ENCODE measurements at places on chromosomes 6 and 20.

DNA sequence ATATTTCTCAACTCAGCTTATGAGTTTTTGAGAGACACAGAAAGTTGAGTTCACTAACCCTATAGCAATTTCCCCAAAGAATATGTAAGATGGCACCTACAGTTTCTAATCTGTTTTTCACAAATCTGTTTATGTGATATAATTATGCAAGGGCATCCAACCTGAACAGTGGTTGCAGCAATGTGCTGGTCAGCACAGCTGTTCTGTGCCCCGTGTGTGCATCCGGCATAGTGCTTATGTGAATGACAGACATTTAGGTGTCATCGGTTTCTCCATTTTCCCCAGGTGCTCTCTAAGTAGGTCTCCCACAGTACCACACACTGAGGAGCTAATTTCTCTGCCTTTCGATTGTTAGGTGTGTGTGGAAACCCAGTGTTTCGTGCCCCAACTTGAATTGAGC is 7.7 kb upstream of the BACH2 start:
- no peak for DNase-seq

DNA sequence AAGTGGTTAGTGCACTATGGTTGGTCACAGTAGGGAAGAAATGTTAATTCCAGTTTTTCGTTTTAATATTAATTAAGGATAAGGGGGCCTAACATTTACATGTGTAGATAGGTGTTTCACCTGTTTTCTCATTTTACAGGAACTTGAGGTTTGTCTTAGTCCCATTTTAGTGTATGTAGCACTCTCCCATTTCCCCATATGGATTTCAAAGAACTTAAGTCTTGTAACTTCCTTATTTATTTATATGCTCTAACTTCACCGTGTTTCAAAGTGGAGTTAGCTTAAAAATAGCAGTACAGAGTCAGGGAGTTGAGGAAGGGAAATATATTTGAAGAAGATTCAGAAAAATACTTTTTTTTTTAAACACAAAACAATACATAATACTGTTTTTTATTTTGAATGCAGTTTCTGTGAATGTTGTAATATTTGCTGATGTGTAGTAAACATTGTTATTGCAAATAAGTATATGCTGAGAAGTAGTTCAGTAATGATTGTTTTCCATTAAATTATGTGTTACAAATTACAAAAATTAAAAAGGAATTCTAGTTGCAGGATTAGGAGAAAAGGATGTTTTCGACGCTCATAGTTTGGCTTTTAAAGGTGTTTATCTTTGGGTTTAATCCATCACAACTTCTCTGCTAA is 3.5 kb downstream of the SCAF8 start:
- DNase-seq = no peak

DNA sequence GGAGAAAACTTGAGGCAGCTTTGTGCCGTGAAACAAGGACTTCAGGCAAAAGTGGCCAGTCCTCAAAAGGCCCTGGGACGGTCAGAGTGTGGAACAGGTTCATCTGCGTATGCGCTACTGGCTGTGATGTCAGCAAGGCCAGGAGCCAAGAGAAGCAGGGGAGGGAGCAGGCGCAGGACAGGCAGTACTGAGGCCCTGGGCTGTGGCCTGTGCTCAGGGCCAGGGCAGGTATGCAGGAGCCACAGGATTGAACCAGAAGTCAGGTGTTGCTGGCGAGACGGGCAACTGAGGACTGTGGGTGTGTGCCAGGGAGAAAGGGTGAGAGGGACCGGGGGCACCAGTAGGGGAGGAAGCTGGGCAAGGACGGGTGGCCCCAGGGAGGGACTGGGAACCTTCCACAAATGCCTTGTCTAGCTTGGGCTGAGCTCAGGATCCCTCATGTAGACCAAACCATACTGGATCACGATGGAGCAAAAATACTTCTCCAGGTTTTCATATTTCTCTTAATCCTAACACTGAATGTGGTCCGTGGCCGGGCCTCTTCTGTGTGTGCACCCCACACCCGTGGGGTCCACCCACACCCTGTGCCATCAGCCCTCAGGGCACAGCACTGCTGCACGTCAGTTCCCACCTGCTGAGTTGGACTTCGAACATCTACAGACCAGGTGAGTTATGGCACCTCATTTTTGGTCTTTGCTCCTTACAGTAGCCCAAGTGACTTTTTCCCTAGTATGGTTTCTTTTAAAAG is 46.9 kb downstream of the GINS1 start:
- DNase-seq = no peak

- no peak for DNase-seq
Measured at GRCh38 chr6:30029588-30029987, 31.5 kb upstream of the POLR1H start.

GRCh38 chr6:105831311-105832097 is 254.6 kb upstream of the PRDM1 start:
- DNase-seq = no peak

- DNase-seq = no peak
Measured at GRCh38 chr6:97026298-97026697, 101.8 kb downstream of the KLHL32 start.

Data from amniotic stem cell (primary cell).